SW480 (cell line): ENCODE measurements at places on chromosomes 16 and 17.

DNA sequence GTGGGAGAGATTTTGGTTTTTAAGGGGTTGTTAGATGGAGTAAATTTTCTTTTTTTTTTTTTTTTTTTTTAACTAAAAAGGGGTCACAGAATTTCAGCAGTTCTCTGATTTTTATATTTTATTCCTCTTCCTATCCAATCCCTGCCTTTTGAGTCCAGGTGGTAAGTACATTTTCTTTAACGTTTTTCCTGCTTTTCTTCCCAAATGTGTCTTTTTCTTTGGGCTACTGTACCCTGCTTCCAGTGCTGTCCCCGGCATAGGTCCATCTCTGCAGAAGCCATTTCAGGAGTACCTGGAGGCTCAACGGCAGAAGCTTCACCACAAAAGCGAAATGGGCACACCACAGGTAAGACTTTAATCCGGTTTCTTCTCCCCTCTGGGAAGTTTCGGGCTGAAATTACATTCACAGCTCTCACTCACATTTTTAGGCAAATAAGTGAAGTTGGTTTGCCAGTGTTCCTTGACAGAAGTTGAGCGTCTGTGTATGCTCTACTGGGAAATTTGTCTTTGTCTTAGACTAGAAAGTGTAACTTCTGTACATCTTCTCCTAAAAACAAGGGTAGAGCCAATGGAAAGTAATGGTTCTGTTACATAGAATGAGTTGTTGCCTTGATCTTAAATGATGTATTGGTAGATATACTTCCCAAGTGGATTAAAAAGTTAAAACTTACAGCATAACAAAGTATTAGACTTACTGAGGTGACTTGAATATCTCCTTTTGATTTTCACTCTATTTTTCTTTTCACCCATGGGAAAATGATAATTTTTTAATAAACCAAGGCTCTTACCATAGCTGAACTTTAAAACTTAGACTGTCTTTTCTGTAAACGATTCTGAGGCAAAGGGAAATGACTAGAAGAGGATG lies 54.5 kb downstream of the TUBD1 start:
- peak; percentile 59 for DNase-seq

GRCh38 chr17:11330826-11331225 lies 89.8 kb downstream of the SHISA6 start:
- DNase-seq = peak; percentile 22

DNA sequence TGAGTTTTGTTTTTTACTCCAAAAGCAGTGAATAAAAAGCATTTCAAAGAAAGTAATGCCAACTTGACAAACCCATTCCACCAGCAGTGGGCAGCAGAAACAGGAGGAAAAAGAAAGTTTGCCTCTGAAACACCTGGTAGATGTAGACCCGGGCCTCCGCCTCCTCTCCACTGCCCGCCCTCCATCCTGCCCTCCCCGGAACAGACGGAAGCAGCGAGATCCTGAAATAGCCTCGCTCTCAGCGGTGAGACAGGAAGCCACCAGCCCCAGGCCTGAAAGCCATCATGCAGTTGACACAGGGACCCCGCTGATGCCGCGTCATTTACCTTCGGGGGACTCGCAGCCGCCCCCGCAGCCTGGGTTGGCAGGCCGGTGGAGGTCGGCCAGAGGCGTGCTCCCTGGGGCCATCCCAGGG lies 67.8 kb downstream of the C16orf78 start:
- DNase-seq = no peak

DNA sequence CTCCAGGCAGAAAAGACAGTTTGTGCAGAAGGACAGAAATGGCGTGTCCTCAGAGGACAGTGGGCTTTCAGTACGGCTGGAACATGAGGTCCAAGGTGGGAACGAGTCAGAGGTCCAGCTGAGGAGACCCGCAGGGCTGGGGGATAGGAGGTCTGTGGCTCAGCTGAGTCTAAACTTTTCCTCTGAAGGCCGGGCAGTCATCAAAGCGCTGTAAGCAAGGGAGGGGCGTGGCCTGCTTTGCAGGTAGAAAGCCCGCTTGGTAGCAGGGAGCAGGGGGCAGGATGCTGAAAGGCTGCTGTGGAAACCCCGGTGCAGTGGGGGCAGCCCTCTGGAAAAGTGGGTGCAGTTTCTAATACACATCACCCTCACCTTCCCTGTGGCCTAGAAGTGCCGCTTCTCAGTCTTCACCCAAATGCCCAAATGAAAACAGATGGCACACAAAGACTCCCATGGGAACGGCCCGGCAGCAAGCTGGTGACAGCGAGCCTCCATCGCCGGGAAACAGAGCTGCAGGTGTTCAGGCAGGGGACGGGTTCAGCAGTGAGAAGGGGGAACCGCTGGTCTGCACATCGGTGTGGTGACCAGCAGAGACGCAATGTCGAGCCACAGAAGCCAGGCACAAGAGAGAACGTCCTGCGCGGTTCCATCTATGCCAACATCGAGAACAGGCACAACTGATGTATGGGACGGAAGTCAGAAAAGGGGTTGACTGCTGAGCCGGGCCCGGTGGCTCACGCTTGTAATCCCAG lies 12.2 kb upstream of the OSGIN1 start:
- DNase-seq = no peak

GRCh38 chr17:6695565-6695964 lies 17.6 kb downstream of the SLC13A5 start:
- DNase-seq = no peak

- DNase-seq = no peak
These were observed 6.2 kb downstream of the AKAP1 start for GRCh38 chr17:57091186-57091618.

DNA sequence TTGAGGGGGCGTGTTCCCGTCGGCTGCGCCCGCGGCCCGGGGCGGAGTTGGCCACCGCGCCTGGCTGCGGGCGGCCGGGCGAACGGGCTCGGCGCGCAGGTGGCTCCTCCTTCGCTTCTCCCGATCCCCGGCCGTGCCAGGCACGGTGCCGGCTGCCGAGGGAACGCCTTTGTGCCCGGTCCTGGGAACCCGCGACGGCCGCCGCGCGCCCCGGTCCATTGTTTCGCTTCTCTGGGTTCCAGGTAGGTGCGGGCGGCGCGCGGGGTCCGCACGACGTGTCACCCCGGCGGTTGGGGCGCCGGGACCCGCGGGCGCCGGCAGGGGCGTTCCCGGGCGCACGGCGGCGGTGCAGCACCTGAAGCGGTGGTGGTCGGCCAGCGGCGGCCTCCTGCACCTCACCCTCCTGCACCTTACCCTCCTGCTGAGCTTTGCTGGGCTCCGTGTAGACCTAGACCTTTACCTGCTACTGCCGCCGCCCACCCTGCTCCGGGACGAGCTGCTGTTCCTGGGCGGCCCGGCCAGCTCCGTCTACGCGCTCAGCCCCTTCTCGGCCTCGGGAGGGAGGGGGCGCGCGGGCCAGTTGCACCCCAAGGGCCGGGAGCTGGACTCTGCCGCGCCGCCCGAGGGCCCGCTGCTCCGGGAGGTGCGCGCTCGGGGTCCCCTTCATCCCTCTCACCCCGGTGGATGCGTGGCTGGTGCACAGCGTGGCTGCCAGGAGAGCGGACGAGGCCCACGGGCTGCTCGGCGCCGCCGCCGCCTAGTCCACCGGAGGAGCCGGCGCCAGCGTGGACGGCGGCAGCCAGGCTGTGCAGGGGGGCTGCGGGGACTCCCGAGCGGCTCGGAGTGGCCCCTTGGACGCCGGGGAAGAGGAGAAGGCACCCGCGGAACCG lies 99.9 kb downstream of the EFCAB13 start:
- DNase-seq = peak; percentile 5

- DNase-seq = no peak
These were observed 8.6 kb upstream of the NXPH3 start for GRCh38 chr17:49567104-49567521.

DNA sequence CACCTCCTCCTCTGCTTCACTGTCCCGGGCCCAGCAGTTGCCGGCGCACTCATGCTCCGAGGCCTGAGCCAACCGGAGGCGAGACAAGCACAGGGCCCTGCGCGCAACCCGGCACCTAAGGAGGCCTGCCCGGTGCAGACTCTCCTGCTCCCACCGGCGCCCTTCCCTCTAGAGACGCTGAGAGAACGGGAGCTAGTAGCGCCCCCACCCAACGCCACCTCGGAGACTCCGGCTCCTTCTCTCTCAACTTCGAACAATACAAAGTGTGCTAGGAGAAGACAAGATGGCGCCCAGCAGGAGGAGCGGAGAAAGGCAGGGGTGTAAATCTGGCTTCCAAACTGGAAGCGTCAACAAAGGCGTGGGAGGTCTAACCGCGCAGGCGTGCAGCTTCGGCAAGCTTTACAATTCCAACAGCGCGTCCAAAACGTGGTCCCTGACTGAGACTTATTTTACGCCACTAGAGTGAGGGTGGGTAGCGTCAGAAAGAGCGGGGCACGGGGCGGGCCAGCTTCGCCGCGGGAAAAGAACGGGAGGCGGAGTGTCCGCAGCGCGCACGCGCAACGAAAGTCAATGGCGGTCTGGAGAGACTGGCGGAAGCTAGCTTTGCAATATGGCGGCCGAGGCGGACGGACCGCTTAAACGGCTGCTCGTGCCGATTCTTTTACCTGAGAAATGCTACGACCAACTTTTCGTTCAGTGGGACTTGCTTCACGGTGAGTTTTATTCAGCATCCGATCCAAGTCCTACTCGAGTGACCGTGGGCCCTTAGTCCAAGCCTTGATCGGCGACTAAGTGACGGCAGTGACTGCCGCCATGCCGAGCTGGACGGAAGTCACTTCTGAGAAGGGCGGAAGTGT lies at the start of gene MPDU1:
Gene MPDU1 (plus strand): TSS at position 600 of the 857 bp plus-strand sequence. CDS start 11 bp downstream, at position 611.
- DNase-seq = peak; percentile 97

DNA sequence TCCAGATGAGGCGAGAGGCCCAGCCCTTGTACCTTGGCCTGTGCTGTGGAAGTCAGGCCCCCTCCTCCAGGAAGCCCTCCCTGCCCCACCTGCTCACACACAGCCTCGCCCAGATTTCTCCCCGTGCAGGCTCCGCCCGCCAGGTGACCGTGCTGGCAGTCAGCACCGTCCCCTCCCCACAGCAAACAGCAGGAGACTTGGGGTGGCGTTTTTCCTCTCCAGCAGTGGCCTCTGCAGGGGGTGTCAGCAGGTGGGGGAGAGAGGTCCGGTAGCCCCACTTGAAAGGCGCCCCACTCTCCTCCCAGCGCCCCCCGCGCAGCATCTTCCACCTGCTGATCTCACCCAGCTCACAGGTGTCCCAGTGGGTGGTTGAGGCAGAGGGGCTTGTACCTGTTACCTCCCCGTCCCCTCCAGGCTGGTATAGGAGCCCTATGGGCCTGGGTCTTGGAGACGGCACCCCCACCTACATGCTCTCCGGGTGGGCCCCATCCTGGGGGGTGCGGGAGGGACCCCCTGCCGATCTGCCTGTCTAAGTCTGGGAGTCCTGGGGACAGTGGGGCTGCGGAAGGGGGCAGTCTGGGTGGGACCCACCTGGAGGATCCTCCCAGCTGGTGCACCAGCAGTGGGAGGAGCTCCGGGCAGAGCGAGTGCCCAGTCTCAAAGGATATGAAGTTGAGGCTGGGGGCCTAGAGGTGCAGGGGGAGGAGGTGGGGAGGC lies 4.2 kb upstream of the C1QTNF8 start:
- DNase-seq = no peak

- DNase-seq = no peak
These were observed 133.9 kb downstream of the PARN start for GRCh38 chr16:14496047-14496770.

DNA sequence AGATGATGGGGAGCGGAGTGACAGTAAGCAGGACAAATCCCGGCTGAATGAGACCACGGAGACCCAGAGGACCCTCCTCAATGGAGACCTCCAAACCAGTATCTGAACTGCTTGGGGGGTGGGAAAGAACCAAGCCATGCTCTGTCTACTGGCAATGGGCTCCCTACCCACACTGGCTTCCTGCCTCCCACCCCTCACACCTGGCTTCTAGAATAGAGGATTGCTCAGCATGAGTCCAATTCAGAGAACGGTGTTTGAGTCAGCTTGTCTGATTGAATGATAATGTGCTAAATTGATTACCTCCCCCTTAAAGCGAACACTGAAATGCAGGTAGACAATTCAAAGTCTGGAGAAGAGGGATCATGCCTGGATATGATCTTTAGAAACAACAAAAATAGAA lies 5.5 kb downstream of the SSTR2 start:
- no peak for DNase-seq

DNA sequence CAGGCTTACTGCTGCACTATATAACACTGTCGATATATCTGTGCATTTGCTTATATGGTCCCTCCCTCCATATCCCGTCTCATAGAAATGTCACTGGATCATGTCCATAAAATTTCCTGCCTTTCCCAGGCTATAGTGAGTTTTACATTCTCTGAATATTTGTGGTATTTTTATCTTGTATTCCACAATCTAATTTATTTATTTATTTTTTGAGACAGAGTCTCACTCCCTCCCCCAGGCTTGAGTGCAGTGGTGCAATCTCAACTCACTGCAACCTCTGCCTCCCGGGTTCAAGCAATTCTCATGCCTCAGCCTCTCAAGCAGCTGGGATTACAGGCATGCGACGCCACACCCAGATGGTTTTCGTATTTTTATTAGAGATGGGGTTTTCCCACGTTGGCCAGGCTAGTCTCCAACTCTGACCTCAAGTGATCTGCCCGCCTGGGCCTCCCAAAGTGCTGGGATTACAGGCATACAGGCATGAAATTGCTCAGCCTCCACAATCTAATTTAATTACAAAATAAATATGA lies 12.9 kb downstream of the TRIM37 start:
- peak; percentile 79 for DNase-seq

GRCh38 chr17:69424287-69425041 lies 10.0 kb downstream of the MAP2K6 start:
- no peak for DNase-seq

DNA sequence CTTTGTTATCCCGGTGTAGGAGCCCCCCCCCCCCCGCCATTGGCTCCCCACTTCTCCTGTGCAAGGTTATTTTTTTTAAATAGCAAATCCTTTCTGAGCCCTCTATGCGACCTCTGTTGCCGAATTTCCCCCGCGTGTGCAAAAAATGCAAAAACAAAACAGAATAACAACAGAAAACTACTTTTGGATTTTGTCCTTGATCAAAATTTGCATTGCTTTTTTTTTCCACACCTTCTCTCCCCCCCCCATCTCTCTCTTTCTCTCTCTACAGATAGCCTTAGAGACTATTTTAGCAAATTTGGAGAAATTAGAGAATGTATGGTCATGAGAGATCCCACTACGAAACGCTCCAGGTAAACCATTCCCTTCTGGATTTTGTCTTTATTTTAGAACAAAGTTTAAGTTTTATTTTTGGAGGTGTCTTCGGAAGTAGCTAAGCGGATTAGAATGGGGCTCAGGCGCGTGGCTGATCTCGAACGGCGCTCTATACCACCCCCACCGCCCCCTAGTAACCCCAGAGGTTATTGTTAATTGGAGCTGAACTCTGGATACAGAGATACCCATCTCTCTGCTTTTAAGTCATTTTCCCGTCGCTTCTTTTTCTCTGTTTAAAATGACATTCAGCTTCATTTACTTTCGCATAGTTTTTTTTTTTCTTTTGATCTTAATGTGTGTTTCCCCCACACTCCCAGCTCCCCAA lies 1.0 kb downstream of the MSI2 start:
- DNase-seq = peak; percentile 22
